ENCODE measurements at places on chromosomes 13 and 19. TPM values are rescaled to one million over a fixed set of nuclear protein-coding genes. Genes with fewer than 3 reads are reported as not detected.

- DNase-seq, result no peak
These were observed 14.8 kb downstream of the KCTD12 start for GRCh38 chr13:76871432-76871831.

DNA sequence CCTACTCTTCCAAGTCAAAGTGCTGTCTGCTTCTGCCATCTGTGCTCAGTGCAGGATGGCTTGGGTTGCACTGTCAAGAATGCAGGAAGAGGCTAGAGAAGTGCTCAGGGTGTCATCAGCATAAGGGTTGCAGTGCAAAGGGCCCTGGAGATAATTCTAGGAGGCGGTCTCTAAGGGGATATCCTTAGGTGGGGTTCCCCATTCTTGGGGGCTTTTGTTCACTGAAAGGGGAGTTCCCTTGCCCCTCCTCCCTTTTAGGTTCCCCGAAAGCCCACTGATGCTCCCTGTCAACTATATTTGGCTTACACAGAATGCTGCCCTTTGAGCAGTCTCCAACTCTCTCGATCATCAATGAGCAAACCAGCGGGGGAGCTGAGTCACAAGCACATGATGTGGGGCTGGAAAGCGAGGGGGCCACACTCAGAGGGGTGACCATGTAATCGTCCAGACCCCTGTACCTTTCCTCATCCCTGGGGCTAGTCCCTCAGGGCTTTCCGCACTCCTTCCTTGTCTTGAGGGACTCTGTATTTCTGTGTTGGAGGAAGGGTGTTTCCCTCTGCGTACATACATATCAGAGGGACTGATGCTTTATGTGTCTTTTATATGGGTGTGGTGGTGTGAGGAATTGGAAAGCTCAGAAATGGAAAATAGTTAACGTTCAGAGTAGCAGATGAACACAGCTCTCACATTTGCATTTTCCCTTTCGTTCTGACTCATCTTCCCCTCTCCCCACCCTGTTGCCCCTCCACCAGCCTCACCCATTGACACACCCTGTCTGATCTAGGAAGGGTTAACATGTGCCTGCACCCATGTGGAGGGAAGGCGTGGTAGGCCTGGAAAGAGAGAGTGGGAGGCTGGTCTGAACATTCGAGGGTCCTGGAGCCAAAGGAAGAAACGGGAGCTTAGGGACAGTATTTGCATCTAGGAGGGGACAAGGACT is 6.7 kb downstream of the ZBTB32 start:
- DNase-seq, result no peak

DNA sequence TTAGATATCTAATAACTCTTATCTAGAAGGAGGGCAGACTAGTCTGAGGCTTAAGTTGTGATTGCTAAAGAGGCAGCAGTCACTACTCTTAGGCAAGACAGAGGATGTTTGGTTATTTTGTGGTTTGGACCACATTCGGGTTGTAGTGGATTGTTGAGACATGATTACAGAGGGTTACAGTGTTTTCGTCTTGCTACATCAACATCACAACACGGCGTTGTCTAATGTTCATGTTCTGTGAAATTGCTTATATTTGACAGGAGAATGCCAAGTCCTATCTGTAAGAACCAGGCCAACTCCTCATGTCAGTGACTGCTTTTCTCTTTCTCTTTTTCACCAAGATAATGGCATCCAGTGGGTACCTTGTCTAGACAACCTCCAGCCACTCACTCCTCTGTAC is 16.8 kb upstream of the TM9SF2 start:
- DNase-seq, result no peak

- no peak for DNase-seq
These were observed 473 bp upstream of the CERS1 start for GRCh38 chr19:18896421-18896841.

- DNase-seq, result no peak
These were observed 47.2 kb downstream of the CHST8 start for GRCh38 chr19:33668968-33669367.

Gene GRIK5
- total RNA-seq, result 2.6 TPM

All from left colon (tissue), 2 donors.